Hypothalamus (tissue), 51 donors: ENCODE measurements at places on chromosomes 6 and 20.

DNA sequence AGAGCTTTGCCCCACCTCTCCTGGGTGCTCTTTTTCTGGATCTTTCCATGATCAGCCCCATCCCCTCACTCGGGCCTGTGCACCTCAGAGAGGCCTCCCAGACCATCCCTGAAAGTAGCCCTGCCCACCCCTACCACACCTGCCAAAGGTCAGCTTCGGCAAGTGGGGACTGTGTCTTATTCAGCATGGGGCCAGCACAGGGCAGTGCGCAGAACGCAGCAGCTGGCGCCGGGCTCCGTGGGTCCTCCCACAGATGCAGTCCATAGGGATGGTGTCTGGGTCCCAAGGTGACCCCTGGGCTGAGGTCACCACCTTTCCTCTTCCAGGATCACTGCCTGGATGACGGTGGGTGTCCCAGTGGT lies 79.4 kb downstream of the CEBPB start:
- DNase-seq: no peak

DNA sequence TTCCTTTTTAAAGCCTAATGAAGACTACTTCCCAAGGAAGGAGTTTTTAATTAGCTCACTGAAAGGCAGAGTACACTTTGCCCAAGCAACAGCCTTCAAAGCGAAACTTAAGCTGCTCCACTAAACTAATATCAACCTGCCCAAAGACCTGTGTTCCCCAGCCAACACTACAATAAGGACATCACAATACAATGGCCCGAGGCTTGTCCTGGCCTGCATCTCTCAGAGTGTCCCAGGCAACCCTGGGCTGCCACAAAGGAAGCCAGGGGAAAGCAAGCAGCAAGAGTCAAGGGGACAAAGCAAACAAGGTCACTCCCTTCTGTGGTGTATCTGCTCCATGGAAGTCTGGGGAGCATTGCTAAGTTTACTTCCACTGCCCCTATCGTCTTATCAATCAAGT lies 52.3 kb downstream of the PIGU start:
- DNase-seq: no peak

GRCh38 chr6:141587482-141588266 lies 545.1 kb upstream of the GJE1 start:
- no peak for DNase-seq

- DNase-seq: no peak
Measured at GRCh38 chr6:29990931-29991330, 48.6 kb downstream of the HLA-A start.

DNA sequence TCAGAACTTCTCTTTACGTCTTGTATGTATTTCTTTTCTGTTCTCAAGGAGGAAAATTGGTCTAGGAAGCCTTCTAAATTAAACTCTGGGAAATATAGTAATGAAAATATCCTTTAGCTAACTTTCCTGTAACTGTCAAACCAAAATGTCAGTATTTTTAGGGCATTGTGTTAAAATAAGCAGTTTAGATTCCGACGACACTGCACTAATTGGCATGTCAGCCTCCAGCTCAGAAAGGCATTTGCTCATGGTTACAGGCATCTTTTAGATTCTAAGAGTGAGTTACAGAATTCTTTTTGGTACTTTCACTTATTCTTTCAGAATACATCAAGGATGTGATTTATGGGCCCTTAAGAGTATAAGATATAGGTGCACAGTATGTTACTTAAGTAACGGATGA lies 26.1 kb upstream of the VAPB start:
- DNase-seq: no peak

DNA sequence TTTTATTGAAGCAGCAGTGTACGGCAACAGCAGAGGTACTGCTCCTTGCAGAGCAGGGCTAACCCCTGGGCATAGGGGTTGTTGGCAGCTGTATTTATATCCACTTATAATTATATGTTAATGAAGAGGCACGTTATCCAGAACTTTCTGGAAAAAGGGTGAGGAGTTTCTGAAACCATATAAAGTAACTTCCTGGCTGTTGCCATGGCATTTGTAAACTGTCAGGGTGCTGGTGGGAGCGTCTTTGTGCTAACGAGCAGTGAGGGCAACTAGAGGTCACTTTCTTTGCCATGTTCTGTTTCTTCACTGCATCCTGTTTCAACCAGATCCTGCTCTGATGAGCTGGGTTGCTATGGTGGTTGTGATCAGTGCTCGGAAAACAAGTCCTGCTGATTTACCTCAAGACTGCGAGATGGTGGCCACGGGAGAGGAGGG lies 11.1 kb upstream of the ARFGEF2 start:
- DNase-seq: no peak

DNA sequence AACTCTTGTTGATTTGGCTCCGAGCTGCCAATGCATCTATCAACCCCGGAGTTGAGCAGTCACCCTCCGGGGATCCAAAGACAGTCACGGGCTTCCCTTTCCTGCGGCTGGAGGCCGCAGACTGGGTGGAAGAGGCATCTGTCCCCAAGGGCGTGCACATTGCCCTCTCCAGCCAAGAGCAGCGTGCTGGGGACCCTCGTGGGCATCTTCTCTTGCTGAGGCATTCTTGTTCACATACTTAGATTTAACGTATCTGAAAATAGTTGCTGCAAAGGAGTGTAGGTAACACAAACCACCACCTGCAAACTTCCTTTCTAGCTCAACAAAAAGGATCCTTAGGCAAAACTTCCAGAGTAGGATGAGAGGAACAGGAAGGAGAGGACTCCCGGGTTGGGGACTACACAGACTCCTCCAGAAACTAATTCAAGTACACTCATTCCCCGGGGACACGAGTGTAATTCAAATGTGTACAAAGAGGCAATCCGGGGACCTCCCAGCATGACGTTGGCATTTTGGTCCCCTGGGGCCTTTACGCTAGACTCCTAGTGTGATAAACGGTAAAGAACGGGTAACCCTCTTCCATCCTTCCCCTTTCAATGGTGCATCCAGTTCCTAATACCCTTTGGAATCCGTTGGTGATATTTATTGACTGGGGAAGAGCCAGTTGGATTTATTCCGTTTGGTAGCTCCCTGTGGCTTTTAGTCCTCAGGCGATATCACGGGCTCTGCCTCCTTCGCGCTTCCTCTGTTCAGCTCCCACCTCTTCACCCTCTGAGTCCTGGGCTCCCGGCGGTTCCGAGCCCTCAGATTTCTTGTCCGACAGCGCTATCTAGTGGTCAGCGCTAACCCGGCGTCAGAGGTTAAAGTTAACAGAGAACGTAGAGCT lies 2.7 kb upstream of the COL12A1 start:
- peak; percentile 52 for DNase-seq

GRCh38 chr6:67591910-67592309 lies 1043.2 kb upstream of the ADGRB3 start:
- no peak for DNase-seq

GRCh38 chr6:142187209-142187608 lies 40.1 kb downstream of the VTA1 start:
- DNase-seq: no peak

- DNase-seq: peak; percentile 52
Measured at GRCh38 chr6:98843271-98844243, 9.2 kb downstream of the POU3F2 start.

- DNase-seq: no peak
Measured at GRCh38 chr6:89379281-89379680, 26.8 kb upstream of the UBE2J1 start.

DNA sequence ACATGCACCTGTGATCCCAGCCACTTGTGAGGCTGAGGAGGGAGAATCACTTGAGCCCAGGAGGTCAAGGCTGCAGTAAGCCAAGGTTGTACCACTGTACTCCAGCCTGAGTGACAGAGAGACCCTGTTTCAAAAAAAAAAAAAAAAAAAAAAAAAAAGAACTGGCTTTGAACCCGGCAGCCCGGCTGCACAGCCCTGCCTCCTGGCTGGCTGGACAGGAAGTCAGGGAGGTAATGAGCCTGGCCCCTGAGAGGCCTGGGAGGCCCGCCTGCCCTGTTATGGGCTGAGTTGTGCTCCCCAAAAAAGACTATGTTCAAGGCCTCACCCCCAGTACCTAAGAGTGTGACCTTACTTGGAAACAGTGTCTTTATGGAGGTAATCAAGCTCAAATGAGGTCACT lies 65.6 kb downstream of the ABHD12 start:
- no peak for DNase-seq

DNA sequence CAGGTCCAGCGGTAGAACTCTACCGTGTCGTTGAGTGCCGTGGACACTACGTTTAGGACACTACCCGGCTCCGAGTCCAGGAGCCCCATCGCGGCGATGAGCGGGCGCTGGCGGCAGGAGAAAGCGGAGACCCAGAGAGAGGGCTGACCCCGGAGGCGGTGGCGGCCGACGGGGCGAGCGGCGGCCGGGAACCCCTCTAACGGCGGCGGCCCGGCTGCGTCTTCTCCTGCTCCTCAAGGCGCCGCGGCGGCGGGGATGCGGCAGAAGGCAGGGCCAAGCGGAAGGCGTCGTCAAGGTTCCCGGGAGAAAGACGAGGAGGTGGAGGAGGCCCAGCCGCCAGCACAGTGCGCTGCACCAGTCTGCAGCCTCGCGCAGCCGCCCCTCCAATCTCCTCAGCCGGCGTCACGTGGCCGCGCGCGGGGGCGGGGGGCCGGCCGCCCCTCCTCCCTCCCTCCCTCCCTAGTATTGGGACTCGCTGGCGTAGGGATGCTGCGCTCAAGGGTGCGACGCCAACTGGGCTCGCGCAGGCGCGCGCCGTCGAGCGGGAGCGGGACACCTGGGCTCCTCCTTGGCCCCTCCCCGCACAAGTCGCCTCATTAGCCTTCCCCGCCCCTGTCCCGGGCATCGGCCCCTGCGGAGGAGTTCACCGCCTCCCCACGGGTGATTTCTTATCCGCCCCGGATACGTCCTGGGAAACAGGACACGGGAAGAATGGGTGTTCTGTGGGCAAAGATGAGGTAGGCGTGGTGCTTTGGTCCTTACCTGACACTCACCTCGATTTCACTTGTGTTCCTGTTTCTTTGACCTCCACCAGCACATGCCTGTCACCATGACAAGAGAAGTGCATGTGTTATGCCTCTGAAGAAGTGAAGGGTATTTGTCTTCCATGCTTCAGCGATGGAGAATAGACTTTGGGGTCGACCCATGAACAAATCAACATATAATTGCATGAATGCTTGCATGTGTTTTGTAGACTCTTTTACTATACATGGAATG lies at the start of gene ELOVL4:
TSS of gene ELOVL4 (minus strand) at position 363 of the 996 bp plus-strand sequence. CDS start at position 89, 274 bp downstream.
- peak; percentile 25 for DNase-seq

- DNase-seq: no peak
Measured at GRCh38 chr20:41306061-41306727, 11.3 kb downstream of the ZHX3 start.

DNA sequence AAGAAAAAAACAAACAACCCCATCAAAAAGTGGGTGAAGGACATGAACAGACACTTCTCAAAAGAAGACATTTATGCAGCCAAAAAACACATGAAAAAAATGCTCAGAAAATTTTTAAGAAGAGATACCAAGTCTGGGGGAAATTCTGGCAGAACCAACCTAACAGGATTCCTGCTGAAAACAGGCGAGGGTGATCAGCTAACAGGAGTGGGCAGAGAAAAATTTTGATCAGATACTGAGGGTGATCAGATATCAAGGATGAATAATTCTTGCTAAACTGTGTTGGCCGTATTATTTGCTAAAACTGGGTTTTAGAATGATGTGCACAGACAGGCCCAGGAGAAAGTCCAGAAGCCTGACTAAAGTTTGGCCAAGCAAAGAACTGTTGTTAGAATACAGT lies 557.3 kb downstream of the CD109 start:
- no peak for DNase-seq

DNA sequence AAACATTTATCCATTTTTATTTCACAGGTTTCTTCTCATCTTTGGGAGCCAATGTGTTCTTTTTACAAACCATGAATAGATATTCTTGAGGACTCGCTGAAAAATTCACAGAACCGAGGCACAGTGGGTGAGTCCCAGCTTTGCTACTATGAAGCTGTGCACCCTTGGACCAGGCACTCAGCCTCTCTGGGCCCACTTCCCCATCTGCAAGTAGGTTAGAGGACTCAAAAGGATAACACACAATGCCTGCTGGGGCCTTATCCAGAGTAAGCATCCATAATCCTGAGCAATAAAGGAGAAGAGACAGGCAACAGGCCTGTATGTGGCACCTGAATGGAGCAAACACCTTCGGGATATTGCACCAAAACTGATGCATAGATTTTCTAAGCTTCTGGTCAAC lies 153.3 kb downstream of the PREX1 start:
- DNase-seq: no peak

- no peak for DNase-seq
Measured at GRCh38 chr6:82488403-82488802, 124.8 kb downstream of the TPBG start.

GRCh38 chr6:94769197-94769596 lies 808.1 kb upstream of the MANEA start:
- no peak for DNase-seq

DNA sequence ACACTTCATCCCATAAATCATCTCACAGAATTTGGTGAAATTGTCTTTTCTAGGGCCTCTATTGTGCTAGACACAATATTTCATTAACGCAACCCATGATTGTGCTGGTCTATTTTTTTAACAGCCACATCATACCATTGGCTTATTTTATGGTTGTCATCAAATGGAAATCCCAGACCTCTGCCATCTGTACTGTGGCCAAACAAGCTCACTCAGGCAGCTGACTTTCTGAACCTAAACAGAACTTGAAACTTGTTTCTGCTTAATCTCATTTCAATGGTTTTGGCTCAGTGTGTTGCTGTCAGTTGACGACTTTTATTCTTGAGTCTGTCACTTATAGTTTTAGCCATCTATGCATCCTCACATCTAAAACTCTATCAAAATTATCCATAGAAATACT lies 111.8 kb downstream of the HAO1 start:
- no peak for DNase-seq

GRCh38 chr6:89368999-89369398 lies 16.5 kb upstream of the UBE2J1 start:
- no peak for DNase-seq

- no peak for DNase-seq
Measured at GRCh38 chr20:44993343-44993742, 27.0 kb downstream of the STK4 start.

DNA sequence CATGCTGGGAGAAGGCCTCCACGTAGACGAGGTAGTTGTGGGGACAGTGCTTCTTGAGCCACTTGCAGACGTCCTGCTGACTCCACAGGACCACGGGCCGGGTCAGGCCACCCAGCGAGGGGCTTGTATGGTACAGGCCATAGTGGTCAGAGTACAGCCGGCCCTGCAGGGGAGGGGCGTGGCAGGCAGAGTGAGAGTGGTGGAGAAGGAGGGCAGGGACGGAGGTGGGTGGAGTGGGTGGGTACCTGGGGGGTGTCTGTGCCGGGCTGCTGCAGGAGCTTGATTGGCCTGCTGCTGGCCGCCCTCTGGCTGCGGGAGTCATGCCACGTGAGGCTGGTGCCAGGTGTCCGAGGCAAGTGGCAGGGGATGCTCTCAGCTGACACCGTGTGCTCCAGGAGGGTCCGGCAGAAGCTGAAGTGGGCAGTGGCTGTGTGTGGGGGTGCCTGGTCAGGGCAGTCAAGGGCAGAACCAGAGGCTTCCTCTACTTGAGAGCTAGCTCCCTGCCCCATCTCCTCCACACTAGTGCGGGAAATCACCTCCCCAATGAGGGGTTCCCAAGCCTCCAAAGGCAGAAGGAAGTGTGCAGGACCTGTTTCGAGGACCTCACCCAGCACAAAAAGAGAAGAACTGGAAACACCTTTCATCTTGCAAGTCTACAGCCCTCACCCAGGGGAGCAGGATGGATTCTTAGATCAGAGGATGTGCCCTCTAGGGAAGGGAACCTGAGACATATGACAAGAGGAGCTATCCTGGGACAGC lies 2.3 kb downstream of the SAMD10 start:
- no peak for DNase-seq

GRCh38 chr6:53752856-53753255 lies 41.9 kb upstream of the LRRC1 start:
- DNase-seq: no peak

- no peak for DNase-seq
Measured at GRCh38 chr6:136095986-136096385, 154.1 kb downstream of the MTFR2 start.
